ENCODE measurements at places on chromosomes 3 and 15.
A peak's percentile ranks its signal among the peaks of the same experiment; 100 is the strongest.

DNA sequence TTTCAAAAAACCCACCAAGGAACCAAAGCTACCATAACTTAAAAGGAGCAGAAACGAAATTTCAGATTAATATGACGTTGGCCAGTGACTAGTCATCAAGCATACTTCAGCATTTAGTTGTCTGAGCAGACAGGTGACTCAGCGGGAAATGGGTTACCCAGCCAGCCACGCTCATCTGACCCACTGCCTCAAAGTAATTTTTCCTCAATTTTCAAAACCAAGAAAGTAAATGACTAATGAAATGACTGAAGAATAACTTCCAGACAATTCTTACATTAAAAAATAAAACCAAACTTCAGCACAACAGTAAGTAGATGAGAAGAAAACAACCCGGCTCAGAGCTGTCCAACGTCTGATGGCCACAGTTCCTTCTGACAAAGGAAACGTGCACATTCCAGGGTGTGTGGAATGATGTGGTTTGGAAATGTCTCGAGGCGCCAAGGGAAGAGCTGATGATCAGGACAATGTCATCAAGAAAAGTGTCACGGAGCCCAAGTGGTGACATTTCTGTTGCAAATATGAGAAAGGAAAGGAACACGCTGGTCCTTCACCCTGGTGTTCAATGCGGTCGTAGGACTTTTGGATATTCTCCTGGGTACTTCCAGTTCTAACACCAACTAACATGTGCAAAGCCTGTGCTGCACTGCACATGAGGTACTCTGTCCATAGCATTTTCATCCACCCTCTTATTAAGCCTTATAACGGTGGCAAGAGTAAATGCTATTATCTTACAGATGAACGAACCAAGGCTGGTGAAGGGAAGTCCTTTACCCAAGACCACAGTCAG lies 79.1 kb downstream of the FOXP1 start:
- no peak for DNase-seq

DNA sequence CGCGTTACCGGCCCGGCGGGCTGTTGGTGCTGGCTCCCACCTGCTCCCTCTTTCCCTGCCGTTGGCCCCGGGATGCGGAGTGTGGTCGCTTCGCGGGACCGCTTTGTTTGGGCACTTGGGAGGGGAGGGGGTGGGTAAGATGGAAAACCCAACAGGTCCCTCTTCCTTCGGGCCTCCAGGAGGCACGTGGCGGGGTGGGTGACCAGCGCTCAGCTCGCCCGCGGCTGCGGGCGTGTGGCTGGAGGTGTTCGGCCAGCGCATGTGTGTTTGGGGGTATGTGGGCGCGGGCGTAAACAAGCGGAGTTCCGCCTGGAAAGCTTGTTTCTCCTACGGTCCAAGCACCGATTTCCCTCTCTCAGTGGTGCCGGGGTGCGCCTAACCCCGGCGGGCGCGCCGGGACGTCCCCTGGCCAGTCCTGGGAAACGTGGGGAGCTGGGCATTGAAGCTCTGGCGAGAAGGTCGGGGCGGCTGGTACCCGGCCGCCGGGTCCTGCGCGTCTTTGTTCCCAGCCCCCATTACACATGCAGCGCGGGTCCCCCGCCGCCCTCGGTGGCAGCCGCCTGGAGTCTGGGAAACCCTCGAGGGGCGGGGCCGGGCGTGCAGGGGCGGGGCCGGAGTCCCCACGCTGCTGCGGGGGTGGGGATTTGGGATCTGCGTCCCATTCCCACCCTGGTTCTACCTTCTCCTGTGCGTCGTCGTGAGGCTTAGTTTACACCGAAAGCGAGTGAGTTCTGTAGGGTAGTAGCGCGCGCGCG lies 1.4 kb downstream of the ACVR2B start:
- peak; percentile 32 for DNase-seq

- DNase-seq, result no peak
Observed at GRCh38 chr3:165078293-165078692, at the start of gene SI. Gene SI, minus strand, starts transcription at chr3:165078496. Its CDS starts 2,484 bp downstream, at chr3:165076012.

DNA sequence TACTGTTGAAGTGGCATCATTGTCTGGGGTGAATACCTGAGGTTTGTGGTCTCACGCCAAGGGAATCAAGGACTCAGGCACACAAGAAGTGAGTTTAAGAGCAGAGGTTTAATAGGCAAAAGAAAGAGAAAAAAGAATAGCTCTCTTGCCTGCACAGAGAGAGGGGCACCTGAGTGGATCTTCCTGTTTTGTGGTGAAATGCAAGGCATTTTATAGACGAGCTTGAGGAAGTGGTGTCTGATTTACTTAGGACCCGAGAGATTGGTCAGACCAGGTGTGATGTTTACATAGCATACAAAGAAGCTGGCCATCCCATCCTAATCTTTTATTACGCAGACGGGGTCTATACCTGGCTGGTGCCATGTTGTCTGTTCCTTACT lies 13.2 kb downstream of the CCR5 start:
- DNase-seq, result no peak

DNA sequence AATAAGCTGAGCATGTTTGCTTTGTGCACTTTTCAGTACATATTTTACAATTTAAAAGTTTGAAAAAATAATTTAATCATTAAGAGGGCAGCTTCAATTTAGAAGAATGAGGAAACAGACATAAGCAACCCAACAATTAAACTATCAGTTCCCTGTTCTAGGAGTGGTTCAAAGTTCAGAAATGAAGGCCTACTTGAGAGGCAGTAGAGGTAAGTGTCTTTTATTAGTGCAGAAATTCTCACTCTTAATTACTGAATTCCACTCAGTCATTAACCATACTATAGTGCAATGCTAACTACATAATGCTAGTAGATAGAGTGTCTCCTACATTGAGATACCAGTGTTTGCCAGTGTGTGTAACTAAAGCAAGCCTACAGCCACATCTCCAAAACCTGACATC lies 73.1 kb downstream of the TNIK start:
- DNase-seq, result no peak

GRCh38 chr3:123936400-123936799 lies 24.6 kb downstream of the CCDC14 start:
- DNase-seq, result no peak

DNA sequence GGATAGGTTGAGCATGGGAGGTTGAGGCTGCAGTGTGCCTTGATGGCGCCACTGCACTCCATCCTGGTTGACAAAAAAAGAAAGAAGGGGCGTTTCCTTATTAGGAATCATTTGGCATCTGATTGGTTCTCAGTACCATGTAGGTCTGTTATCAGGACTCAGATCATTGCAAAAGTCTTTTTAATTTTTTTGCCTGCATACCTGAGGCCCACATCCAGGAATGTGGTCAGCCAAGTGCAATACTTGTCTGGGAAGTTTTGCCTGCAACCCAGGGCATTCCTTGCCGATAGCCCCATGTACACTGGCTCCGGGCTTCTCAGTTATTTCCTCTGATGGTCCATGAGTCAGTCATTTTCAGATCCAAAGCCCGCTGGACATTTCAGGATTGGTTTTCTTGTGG lies 50.1 kb upstream of the CRTC3 start:
- DNase-seq, result no peak
